ENCODE measurements at places on chromosomes 11 and 22.
A peak's percentile ranks its signal among the peaks of the same experiment; 100 is the strongest.

- DNase-seq: peak; percentile 26
Measured at GRCh38 chr11:118912742-118913410, 12.8 kb downstream of the BCL9L start.

DNA sequence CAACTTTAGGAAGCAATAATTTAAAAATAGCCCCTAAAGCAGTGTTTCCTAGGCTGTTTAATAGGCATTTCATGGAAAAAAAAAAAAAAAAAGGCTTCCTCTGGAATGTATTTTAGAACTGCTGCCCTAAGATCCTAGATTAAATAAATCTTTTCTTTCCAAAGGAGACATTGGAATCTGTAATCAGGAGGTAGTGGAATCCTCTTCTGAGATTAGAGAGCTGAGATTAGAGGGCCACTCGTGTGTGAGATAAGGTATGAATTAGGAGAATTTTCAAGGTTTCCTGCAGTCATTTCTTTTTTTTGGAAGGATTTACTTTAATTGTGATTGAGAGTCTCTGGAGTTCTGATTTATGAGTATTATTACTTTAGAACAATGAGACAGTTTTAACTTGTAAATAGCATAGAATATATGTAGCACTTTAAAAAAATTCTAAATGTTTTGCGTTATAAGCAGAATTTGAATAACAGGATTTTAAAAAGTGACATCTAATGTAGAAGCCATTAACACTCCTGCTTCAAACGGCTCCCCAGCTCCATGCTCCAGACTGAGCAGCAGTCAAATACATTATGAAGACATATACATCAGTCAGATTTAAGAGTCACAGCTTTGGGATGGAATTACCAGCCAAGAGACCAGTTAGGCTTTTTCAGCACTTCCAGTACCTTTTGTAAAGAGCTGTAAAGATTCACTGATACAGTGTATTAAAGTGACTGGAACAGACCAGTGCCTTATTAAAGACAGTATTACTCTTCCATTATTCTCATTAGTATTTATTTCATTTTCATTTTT, 5.0 kb downstream of the EED start:
- no peak for DNase-seq

GRCh38 chr11:46437122-46437689, 45.6 kb upstream of the CHRM4 start:
- DNase-seq: no peak

- DNase-seq: no peak
Measured at GRCh38 chr11:79437981-79438630, 2.7 kb downstream of the TENM4 start.

DNA sequence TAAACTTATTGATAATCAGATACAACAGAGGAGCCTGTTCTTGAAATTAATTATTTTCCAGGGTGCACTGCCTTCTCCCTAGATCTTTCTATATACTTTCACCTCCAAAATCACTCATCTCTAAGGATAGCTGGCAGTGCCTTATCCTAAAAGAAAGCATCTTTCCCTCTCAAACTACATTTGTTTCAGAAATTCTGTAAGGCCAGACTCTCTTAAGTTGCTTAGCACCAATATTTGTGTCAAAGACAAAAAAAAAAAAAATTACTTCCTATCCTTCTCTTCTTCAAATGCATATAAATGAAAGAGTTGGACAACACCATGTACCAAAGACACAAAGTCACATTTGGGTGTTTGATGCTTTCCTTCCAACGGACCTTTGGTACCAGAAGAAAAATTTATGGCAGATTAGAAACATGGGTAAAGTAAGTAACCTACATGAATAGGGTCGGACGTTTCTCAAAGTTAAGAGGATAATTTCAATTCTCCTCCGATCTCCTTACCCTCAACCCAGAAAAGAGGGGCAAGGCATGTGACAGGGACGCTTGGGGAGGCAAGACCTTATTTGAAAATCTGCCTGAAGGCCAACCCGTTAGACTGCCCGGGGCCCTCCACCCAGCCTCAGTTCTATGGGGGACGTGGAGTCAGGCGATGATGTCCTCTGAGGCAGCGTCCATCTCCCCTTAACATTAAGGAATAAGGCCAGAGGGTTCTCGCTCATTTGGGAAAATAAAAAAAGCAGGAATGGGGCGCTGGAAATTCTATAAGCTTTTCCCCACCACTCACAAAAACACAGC, 66.3 kb downstream of the ETS1 start:
- no peak for DNase-seq

DNA sequence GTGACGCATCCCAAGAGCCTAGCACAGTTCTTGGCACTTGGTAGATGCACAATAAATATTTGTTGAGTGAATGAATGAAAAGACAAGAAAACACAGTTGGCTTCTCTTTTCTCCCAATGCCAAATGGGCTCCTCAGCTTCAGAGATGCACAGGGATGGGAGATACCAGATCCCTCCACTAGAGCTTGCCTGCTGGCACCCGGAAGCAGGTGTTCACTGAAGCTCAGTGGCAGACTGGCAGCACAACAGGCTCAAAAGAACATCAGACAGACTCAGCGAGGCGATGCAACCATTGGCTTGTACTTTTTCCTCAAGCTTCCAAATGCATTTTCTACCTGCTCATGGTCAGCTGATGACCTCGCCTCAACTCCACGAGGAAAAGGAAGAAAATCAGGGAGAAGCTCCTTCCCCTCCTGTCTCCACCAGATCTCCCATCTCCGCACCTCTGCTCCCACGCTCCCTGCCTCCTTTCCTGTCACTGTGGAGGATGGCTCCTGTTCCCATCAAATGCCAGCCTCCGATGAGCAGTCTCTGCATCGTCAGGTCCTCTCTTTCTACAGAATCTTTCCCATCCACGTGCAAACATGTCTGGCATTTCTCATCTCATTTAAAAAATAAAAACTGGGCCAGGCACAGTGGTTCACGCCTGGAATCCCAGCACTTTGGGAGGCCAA, 5.8 kb downstream of the RAPSN start:
- no peak for DNase-seq

GRCh38 chr11:13277768-13278608, at the start of gene BMAL1:
BMAL1 (plus strand) TSS chr11:13277790; CDS start chr11:13354309, 76,519 bp downstream.
- DNase-seq: peak; percentile 58

DNA sequence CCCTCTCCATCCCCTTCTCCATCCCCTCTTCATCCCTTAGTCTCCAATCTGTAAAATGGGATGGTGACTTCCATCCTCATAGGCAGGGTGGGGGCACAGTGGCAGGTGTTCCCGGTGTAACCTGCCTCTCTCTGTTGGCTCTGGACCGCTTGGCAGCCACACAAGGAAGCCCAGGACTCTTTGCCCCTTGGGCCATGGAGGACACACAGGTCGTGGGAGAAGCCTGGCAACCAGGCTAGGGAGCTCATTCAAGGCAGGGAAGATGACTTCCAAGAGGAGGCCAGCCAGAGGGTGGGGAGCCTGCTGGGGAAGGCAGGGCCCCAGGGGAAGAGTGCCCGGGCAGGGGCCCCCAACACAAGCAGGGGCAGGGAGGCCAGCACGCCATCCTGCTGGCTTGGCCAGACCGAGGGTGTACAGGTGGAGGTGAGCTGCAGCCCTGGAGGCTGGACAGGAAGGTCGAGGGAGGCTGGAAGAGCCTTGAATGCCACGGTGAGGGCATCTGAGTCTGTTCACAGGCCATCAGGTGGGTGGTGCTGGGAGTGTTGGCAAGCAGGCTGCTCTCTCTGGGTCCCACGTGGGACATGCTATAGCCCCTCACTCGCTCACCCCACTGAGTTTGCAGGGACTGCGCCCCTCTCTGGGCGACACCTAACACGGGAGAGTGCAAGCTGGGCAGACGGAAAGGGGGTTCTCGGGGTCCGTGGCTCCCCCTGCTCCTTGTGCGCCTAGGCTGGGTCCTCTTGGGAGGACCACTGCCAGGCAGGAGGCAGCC, 15.5 kb upstream of the CTSD start:
- no peak for DNase-seq

GRCh38 chr22:32998373-32998772, 59.8 kb downstream of the SYN3 start:
- DNase-seq: no peak

DNA sequence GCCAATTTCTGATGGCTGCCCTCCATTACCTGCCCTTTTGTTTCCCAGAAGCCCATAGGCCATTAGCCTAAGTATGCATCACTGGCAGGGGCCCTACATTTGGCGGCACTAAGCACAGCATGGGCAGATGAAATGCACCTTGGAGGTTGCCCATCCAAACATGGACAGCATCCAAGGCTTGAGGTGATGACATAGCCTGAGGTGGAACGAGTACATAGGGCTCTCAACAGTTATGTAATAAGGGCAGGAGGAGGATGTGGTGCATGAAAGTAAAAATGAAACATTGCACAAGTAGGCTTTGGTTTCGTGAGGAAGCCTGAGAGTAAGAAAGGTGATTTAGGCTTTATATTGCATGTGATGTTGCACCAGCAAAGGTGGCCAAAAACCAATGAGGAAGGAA, 148.1 kb downstream of the FAM76B start:
- DNase-seq: peak; percentile 2

GRCh38 chr11:117601006-117601708, 195.9 kb downstream of the DSCAML1 start:
- no peak for DNase-seq

GRCh38 chr11:10524471-10524870, 16.5 kb downstream of the RNF141 start:
- no peak for DNase-seq

DNA sequence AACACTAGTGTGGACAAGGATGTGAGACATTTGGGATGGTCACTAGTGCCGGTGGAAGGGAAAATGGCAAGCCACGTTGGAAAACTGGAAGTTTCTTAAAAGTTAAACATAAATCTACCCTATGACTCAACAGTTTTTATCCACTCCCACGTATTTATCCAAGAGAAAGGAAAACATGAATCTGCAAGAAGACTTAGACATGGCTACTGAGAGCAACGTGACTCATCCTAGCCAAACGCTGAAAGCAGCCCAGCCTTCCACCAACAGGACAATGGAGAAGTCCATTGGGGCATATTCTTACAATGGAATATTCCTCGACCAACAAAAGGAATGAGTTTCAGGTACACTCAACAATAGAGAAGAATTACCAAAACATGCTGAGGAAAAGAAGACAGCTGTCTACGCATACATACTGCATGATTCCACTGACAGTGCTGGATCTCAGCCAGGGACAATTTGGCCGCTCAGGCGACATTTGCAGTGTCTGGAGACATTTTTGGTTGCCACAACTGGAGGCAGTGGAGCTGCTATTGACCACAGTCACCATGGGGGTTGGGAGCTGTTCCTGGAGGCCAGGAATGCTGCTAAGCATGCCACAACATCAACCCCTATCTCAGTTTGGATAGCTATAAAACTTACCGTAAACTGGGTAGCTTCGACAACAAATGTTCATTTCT, 21.2 kb downstream of the SYT13 start:
- no peak for DNase-seq

GRCh38 chr11:64998141-64998540, 1.4 kb upstream of the BATF2 start:
- no peak for DNase-seq

DNA sequence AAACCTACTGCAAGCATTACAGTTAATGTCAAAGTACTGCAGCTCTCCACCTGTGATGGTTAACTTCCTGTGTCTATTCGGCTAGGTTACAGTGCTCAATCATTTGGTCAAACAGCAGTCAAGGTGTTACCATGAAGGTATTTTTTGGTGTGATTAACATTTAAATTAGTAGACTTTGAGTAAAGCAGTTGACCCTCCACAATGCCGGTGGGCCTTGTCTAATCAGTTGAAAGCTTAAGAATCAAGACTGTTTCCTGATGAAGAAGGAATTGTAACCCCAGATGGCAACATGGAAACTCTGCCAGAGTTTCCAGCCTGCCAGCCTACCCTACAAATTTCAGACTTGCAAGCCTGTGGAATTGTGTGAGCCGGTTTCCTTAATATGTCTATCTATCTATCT, 683.9 kb downstream of the BRD1 start:
- DNase-seq: no peak

DNA sequence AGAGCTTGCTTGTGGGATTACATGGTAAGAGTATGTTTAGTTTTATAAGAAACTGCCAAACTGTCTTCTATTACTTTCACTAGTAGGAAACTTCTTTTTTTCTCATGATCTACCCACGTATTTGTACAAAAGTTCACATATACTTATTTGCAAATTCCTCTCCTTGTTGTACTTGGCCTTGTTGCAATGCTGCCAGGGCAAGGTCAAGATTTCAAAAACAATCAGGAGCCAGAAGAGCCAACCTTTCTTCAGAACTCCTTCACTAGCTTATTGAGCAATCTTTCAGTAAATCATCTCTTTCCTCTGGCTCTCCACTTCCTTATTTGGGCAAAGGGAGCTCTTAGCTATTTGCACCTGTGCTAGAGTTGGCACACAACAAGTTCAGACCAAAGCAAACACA, 9.7 kb downstream of the SRSF8 start:
- no peak for DNase-seq

DNA sequence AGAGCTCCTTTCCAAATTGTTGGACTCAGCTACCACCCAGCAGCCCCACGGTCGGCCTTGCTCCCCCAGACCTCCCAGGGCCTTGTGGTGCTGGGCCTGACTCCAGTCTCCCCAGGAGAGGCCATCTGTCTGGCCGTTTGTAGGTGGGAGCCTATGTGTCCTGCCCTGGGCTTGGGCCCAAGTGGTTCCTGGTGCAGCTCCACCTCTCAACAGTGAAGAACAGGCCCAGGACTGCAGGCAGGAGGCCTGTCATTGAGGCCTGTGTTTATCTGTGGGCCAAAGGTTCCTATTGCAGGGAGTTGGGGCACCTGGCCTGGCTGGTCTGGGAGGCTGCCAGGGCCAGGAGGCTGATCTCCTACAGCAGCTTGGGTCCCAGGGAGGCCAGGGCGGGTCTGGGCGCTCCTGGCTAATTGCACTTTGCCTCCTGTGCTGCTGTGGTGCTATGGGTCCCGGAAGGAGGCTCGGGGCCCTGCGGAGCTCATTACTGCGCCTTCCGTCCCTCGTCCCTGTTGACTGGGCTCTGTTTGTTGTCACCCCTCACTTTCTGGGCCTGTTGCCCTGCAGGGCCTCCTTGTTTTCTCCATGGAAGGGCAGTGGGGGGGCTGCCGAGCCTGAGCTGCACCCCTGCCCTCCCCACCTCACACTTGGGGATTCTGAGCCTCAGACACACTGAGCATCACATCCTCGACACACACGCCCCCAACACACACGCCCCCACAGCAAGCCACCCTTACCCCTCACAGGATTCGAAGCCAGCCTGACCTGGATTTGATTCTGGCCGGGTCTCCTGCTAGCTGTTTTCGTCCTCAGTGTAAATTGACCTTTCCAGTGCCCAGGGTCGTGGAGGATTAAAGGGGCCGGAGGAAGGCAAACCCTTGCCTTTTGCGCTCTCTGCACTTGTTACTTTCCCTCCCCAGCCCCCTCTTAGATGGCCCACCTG, 6.8 kb upstream of the OMP start:
- no peak for DNase-seq

Measured in stimulated activated CD4-positive, alpha-beta T cell treated with anti-CD3 and anti-CD28 coated beads, Interleukin-2, amount 100 ng/mL, for 24 hours (primary cell).